ENCODE measurements at places on chromosomes 6 and 20. TPM values are rescaled to one million over a fixed set of nuclear protein-coding genes. Genes with fewer than 3 reads are reported as not detected.

DNA sequence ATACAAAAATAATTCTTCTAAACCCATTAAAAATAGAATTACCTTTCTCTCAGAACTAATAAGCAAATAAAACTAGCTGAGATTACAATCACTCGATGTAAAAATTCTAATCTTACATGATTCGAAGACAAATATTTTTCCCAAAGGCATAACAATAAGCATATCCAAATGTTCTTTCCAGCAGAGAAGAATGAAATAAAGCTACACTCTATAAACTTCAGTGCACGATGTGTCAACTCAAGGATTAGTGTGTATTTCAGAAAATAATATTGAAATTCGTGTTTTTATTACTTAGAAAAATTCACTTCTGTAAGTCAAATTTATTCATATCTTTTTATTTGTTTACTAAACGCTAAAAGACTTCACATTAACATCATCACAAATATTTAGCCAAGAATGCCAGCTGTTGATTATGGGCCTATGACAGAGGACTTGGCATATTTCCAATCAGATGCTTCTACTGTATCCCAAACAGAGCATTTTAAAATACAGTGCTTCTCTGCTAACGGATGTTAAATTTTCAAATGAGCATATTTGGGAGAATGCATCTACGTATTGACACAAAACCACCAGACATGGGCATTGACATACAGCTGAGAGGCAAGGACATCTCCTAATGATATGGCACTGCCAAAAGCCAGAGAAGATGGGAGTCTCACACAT lies 54.7 kb upstream of the PDE7B start:
- no peaks in the 10 kb centered on the region for H3K27me3 ChIP-seq
- no peak overlapping the region for H3K4me3 ChIP-seq
- no peak for DNase-seq
- H3K36me3 ChIP-seq = no peaks in the 10 kb centered on the region
- no peaks in the 10 kb centered on the region for H3K4me1 ChIP-seq

GRCh38 chr6:41546475-41546865 lies 289 bp downstream of the FOXP4 start:
- peak overlapping the region; percentile 89 for H3K27ac ChIP-seq
- peaks cover 5% of the 10 kb centered on the region for H3K36me3 ChIP-seq
- peaks cover 46% of the 10 kb centered on the region for H3K4me1 ChIP-seq
- peak overlapping the region; percentile 83 for H3K4me3 ChIP-seq
- H3K27me3 ChIP-seq = no peaks in the 10 kb centered on the region

- no peak overlapping the region for H3K27ac ChIP-seq
- DNase-seq = no peak
These were observed 71.5 kb upstream of the HDAC2 start for GRCh38 chr6:114042267-114043016.

DNA sequence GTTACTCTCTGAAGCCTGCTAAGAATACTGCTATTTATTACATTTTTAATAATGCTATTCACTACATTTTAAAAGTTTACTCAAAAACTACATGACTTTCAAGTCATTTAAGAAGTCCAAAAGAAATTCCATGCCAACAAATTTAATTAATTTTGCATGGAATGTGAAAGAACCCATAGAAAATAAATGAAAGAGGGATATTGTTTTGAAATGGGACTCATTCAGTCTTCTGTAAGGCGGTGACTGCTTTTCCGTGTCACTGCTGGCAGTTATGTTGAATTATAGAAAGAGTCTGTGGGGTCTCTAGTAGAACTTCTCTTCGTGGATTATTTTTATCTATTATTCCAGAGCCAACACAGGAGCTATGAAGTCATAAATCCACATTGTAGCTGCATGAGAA lies 211.2 kb downstream of the LAMA2 start:
- H3K27me3 ChIP-seq = no peaks in the 10 kb centered on the region
- no peak for DNase-seq
- no peaks in the 10 kb centered on the region for H3K4me1 ChIP-seq
- H3K4me3 ChIP-seq = no peak overlapping the region

Gene KHDRBS2
- not detected for total RNA-seq

Gene TFAP2B
- not detected for total RNA-seq

DNA sequence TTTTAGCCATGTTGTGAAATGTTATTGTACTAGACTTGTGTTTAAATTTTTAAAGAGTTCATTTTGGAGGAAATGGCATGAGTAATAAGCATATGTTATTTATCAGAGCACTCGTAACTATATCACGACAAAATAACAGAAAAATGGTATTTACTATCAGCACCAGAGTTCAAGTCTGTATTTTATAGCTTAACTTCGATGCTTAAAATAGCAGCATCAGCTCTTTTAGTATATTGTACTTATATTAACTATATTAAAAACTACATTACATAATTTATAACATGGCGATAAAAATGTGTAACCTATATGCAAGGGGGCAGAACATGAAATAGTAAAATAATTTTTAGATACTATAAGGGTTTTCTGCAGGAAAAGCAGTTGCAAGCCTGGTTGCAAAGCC lies 52.9 kb downstream of the ABRACL start:
- H3K27me3 ChIP-seq = no peaks in the 10 kb centered on the region
- no peak for DNase-seq
- H3K4me3 ChIP-seq = no peak overlapping the region
- H3K36me3 ChIP-seq = no peaks in the 10 kb centered on the region
- no peak overlapping the region for H3K27ac ChIP-seq

- no peaks in the 10 kb centered on the region for H3K27me3 ChIP-seq
- no peak overlapping the region for H3K27ac ChIP-seq
- no peaks in the 10 kb centered on the region for H3K4me1 ChIP-seq
- no peaks in the 10 kb centered on the region for H3K36me3 ChIP-seq
- no peak for DNase-seq
These were observed 89.1 kb downstream of the ME1 start for GRCh38 chr6:83341765-83342164.

DNA sequence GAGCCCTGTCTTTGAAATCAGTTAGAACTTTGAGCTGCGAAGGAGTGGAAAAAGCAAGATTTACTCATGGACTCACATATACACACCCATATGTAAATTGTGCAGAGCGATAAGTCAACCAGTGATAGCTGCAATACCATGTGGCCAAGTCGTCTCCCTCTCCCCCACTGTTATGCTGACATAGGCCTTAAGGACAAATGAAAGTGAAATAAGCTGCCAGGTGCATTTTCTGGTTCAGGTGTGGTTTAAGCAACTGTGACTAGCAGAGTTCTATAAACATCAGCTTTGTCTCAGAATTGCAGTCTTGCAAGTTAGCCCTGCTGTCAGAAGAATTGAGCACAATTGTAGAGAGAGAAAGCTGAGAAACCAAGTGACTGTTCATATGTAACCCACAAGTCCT lies 9.6 kb downstream of the FAM83B start:
- no peak overlapping the region for H3K4me3 ChIP-seq
- no peaks in the 10 kb centered on the region for H3K27me3 ChIP-seq
- no peaks in the 10 kb centered on the region for H3K36me3 ChIP-seq
- peaks cover 3% of the 10 kb centered on the region for H3K4me1 ChIP-seq
- H3K27ac ChIP-seq = peak overlapping the region; percentile 7

GRCh38 chr6:100344761-100345160 lies 120.0 kb downstream of the SIM1 start:
- DNase-seq = no peak
- H3K36me3 ChIP-seq = no peaks in the 10 kb centered on the region
- H3K4me3 ChIP-seq = no peak overlapping the region
- no peak overlapping the region for H3K27ac ChIP-seq

- DNase-seq = no peak
- no peak overlapping the region for H3K27ac ChIP-seq
- H3K36me3 ChIP-seq = no peaks in the 10 kb centered on the region
These were observed 123.6 kb downstream of the LCA5 start for GRCh38 chr6:79413562-79414002.

- no peaks in the 10 kb centered on the region for H3K36me3 ChIP-seq
- H3K4me3 ChIP-seq = peak overlapping the region; percentile 94
- H3K4me1 ChIP-seq = peaks cover 35% of the 10 kb centered on the region
- peak overlapping the region; percentile 94 for H3K27ac ChIP-seq
These were observed 641 bp downstream of the ARFGEF2 start for GRCh38 chr20:48921883-48922820.

- H3K36me3 ChIP-seq = peaks cover 5% of the 10 kb centered on the region
- no peak for DNase-seq
- H3K4me1 ChIP-seq = peaks cover 37% of the 10 kb centered on the region
- H3K27me3 ChIP-seq = no peaks in the 10 kb centered on the region
These were observed 5.7 kb downstream of the FOXP4 start for GRCh38 chr6:41551857-41552256.

Gene GABRR1
- 0.24 TPM for total RNA-seq

DNA sequence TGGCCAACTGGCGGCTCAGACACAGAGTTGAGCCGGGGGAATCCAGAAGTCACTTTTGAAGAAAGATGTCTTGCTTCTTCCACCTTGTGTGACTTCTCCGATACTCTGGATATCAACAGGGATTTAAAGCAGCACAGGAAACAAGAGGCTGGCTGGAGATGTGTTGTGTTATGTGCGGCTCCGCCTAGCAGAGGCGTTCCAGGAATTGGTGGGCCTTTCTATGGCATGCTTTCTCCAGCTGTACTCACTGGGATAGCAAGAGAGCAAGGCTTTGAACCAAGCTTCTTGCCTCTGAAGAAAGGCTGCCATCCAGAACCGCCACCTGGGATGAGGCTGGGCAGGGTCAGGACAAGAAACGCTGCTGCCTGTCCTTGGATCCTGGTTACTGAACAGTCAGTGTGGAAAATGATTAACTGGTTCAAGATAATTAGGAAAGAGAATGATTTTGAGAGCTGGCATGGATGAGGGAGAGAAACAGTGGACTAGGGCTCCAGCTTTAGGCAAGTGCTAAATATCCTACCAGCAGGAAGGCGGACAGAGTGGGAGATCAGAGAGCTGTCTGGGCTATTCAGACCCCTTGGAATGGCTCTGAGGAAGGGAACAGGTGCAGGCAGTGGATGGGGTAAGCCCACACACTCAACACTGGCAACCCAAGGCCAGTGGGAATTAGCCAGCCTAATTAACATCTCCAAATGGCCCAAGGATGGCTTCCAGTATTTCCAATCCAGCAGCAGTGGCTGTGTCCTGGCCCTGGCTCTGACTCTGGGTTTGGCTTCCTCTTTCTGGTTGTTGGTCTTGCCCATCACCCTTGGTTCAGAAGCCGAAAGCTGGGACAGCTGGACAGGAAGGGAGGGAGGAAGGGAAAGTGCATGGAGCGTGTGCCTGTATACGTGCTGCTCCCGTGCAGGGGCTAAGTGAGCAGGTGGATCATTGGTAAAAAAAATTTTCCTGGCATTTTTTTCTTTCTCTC lies 31.9 kb downstream of the INSM1 start:
- no peak overlapping the region for H3K27ac ChIP-seq
- H3K36me3 ChIP-seq = no peaks in the 10 kb centered on the region
- no peak for DNase-seq
- H3K4me3 ChIP-seq = no peak overlapping the region

Gene HEY2
- total RNA-seq = 1.8 TPM

Gene TMEM74B
- total RNA-seq = 0.83 TPM

Gene SPDEF
- total RNA-seq = 0.22 TPM

DNA sequence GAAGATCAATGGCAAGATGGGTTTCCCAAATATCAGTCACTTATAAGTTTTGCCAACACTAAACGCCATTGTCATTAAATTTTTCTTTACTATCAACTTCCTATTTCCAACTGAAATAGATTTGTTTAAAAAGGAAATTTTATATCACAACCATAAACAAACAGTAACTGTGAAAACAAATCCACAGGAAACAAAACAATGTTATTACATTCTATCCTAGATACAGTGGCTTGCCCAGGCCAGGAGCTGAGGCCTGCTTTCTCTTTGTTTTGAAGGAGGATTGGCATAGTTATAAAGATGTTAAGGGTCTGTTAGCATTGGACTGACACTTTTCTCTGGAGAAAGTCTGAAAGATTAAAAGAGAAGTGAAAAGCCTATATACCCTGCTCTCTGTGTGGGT lies 24.9 kb downstream of the PPP1R16B start:
- DNase-seq = no peak
- no peaks in the 10 kb centered on the region for H3K36me3 ChIP-seq
- no peak overlapping the region for H3K4me3 ChIP-seq
- no peak overlapping the region for H3K27ac ChIP-seq

DNA sequence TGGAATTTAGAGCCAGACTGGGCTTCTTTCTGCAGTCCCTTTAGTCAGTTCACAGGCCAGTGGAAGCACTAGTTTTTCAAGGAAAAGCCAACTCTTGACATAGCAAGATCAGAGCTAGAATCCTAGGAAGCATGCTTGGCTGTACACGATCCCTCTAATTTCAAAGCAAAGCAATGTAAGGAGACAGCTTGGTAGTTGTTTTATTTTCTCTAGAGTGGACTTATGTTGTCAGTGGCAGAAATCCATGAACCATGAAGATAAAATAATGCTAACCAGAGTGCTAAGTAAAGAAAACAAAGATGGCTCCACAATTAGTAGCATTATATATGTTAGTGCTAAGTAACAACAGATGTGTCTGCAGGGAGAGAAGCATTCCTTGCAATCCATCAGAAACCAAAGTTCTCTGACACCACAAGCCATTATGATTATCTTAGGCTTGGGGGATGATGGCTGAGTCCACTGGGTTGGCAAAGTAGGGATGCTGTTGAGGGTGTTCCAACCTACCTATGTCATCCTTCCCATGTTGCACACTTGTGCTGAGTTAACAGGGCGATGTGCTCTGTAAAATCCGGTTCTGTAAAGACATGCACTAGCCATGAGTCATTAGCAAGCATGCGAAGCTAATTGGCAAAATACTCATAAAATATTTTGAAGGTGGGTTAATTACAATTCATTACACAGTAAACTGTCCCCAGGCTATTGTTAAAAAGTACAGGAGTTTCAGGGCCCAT lies 115.2 kb downstream of the BMP2 start:
- H3K27ac ChIP-seq = no peak overlapping the region
- no peaks in the 10 kb centered on the region for H3K4me1 ChIP-seq
- no peaks in the 10 kb centered on the region for H3K27me3 ChIP-seq
- no peak for DNase-seq
- no peaks in the 10 kb centered on the region for H3K36me3 ChIP-seq
- no peak overlapping the region for H3K4me3 ChIP-seq

DNA sequence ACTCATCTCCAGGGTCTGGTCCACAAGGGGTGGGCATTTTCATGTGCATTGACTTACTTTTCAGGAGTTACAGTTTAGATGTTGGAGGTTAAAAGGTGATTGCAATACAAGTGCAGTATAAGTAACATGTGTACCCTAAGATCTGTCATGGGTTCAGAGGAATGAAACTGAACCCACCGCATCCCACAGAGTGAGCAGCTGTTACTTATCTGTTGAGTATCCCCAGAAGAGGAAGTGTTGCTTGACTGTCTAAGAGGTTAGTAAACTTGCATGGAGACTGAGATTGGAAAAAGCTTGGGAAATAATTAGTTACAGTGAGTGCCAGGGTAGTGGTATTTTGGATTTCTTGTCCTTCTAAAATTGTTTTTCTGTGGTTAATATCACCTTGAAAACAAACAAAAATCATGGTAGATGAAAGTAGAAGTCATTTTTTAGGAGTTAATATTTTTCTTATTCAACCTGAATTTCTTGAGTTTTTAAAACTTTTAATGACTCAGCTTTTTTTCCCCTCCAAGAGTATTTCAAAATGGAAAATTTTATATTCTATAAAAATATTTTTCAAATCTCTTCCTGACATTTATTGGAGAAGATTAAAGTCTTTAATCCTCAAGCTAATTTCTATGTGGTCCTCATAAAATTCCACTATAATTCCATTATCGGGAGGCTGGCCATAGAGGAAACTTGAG lies 306.1 kb downstream of the ZNF217 start:
- no peak overlapping the region for H3K27ac ChIP-seq
- no peaks in the 10 kb centered on the region for H3K4me1 ChIP-seq
- DNase-seq = no peak

Data from right atrium auricular region (tissue), 2 donors.